ENCODE measurements at places on chromosomes 2 and 18.

DNA sequence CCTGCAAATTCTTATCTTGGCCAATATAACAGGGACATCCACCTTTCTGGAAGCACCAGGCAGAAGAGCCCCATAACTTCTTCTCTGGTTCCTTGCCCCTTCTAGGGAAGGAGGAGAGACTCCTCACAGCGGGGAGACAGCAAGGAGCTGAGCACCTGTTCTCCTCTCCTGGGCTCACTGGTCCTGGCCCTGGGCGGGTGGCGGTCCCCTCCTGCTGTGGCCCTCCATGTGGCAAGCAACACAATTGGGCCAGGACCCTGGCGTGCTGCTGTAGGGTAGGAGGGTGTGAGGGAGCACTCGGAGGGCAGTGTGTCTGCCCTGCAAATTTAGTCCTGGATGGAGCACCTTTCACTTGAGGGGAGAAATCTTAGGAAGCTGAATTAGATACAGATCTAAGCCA, 6.9 kb downstream of the IL37 start:
- DNase-seq, result peak; percentile 42

GRCh38 chr2:11437602-11438001, 28.4 kb downstream of the E2F6 start:
- no peak for DNase-seq

GRCh38 chr18:76188097-76188496, 306.9 kb downstream of the ZNF516 start:
- no peak for DNase-seq

DNA sequence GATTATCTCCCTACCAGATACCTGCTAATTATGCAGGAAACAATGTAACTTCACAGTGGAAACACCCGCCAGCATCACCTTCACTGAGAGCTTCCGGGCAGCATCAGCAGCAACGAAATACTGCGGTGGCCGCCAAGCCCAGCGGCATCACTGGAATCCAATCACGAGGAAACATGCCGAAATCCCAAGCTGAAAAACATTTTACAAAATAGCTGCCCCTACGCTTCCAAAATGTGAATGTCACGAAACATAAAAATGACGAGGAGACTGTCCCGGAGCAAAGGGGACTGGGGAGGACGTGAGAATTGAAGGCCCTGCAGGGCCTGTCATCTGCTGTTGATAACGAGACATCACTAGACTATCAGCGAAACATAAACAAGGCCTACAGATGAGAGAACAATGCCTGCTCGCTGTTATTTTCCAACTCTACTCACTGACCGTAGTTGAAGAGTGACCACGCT, 82.6 kb downstream of the HDAC4 start:
- peak; percentile 24 for DNase-seq

DNA sequence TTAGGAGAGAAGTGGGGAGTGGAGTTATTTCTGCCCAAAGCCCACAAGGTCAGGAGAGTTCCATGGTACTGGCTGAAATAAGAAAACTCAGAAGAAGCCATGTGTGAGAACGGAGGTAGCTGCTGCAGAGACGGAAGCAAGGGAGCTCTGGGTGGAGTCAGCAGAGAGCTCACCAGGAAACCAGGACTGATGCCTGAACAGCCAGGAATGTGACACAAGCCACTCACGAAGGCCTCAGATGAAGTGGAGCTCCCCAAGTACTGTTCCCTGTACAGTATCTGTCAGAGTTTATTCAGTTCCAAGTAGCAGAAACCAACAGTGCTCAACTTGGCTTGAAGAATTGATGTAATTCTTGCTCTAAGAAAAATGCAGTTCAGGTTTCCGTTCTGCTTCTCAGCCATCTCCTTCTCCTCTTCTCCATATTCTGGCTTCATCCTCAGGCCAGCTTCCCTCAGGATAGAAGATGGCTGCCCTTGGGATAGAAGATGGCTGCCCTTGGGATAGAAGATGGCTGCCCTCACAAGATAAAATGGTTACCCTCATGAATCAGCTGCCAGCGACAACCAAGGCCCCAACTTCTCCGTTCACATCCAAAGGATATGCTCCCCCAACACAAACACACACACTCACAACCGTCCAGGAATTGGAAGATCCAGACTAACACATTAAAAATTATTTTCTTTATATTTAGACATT, 117.4 kb upstream of the SH3BP4 start:
- DNase-seq, result no peak

- DNase-seq, result no peak
These were observed 21.9 kb upstream of the MGAT5 start for GRCh38 chr2:134231965-134232340.

Data from islet precursor cell (in vitro differentiated cells).